ENCODE measurements at places on chromosomes 13 and 19.

- peaks cover 1% of the 10 kb centered on the region for H3K27me3 ChIP-seq
- peak overlapping the region; percentile 87 for H3K4me3 ChIP-seq
- no peak for DNase-seq
- H3K4me1 ChIP-seq = peaks cover 8% of the 10 kb centered on the region
These were observed 667 bp downstream of the ZNF878 start for GRCh38 chr19:12052091-12052496.

DNA sequence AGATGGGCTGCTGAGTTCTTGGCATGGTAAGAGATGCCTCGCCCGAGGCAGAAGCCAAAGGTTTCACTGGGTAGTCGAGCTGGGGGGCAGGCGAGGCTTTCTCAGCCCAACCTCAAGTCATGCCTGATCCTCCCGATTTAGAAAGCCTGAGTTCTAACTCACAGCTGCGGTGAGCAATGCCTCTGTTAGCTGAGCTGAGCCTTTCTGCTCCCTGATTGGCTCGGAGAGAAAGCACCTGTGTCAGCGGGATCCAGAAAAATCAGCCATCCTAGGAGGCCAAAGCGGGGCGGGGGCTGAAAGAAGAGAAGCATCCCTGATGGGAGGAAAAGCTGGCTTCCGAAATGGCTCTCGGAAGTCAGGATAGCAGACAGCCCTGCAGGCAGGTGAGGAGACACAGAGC is 44.7 kb downstream of the CACNA1A start:
- no peaks in the 10 kb centered on the region for H3K4me1 ChIP-seq

DNA sequence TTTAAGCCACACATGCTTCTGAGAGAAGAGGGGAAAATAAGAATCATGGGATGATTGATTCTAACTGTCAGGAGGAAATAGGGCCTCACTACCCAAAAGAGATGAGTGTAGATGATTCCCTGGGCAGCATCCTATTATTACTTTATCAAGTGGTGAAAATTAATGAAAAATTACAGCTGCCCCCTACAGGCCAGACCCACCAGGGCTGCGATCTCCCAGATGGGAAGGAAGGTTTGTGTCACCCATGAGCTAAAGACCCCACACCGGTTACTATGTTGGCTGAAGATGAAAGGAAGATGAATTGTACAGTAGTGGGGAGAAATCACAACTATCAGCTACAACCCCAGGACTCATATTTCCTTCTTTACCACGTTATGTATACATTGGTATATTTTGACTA is 49.5 kb downstream of the RFC3 start:
- peaks cover 8% of the 10 kb centered on the region for H3K4me1 ChIP-seq
- H3K27ac ChIP-seq = no peak overlapping the region
- peaks cover 7% of the 10 kb centered on the region for H3K36me3 ChIP-seq
- H3K4me3 ChIP-seq = no peak overlapping the region

- H3K4me1 ChIP-seq = peaks cover 14% of the 10 kb centered on the region
- peak overlapping the region; percentile 39 for H3K27ac ChIP-seq
- H3K36me3 ChIP-seq = peaks cover 13% of the 10 kb centered on the region
These were observed 6.6 kb downstream of the ZBTB7A start for GRCh38 chr19:4059891-4060620.

DNA sequence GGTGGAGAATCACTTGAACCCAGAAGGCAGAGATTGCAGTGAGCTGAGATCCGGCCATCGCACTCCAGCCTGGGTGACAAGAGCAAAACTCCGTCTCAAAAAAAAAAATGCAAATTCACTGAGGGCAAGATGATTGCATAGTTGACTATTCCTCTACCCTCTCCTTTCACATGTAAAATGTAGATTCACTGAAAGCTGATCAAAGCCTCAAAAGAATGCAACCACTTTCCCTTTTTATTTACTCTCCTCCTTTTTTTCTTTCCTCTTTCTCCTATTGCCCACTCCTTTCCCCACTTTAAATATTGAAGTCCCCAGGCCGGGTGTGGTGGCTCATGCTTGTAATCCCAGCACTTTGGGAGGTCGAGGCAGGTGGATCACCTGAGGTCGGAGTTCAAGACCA is 6.3 kb downstream of the TEX101 start:
- H3K27ac ChIP-seq = no peak overlapping the region
- H3K4me1 ChIP-seq = no peaks in the 10 kb centered on the region
- H3K27me3 ChIP-seq = no peaks in the 10 kb centered on the region

DNA sequence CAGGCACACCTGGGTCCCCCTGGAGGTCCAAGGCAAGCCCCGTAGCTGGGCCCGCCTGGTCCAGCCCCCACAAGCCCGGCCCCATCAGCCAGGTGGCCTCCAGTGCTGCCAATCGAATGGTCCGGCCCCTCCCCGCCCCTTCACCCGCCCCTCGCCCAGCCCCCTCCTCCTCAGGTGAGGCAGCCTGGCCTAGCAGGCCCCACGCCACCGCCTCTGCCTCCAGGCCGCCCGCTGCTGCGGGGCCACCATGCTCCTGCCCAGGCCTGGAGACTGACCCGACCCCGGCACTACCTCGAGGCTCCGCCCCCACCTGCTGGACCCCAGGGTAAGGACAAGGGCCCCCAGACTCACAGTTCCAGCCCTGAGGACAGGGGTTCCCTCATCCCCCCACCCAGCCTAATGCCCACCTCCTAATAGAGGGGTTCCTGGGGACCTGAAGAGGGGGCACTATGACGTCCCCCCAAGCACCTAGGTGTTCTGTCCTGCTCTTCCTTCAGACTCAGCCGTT is at the start of gene HPN:
TSS of gene HPN (plus strand) at position 174 of the 508 bp plus-strand sequence. CDS start 786 bp downstream, outside the sequence.
- peak within 1 kb of the TSS; percentile 53 for H3K4me3 ChIP-seq
- no peak within 1 kb of the TSS for H3K27ac ChIP-seq
- no peak for DNase-seq
- no peaks in the 10 kb centered on the region for H3K36me3 ChIP-seq
- H3K27me3 ChIP-seq = no peaks in the 10 kb centered on the region

DNA sequence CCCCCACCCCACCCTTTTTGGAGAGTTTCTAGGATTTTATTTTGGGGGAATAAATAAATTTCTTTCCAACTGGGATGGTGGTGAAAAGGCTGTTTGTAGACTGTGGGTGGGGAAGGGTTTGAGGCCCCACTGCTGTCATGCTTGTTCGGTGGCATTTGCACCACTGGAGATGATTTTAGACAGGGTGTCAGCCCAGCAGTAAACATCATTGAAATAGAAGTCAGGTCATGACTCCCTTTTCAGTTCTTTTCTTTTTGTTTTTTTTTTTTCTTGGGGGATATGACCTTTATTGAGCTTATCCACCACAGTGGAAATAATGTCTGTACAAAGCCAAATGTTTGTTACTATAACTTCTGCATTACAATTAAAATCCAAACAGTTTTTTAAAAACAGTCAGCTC is 14.1 kb downstream of the UBAC2 start:
- H3K27me3 ChIP-seq = no peaks in the 10 kb centered on the region
- peaks cover 9% of the 10 kb centered on the region for H3K4me1 ChIP-seq
- H3K36me3 ChIP-seq = peaks cover 7% of the 10 kb centered on the region
- no peak overlapping the region for H3K27ac ChIP-seq
- DNase-seq = no peak
- no peak overlapping the region for H3K4me3 ChIP-seq

DNA sequence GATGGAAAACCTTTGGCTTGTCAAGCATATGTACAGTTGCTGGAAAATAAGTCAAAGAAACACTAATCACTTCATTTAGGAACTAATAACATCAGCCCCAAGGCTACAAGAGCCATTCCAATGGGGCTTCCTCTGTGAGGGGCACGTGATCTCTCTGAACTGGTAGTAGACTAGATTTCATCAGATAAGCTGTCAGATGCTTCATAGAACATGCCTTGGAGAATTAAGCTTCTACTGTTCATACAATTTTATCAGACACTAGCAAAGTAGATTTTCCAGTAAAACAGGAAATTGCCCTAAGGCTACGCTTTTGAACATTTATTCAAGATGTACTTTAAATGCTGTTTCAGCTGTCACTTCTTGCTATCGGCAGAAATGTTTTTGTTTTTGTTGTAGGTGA is 107.8 kb downstream of the EDNRB start:
- peaks cover 8% of the 10 kb centered on the region for H3K27me3 ChIP-seq
- H3K4me3 ChIP-seq = no peak overlapping the region
- peaks cover 38% of the 10 kb centered on the region for H3K4me1 ChIP-seq
- no peaks in the 10 kb centered on the region for H3K36me3 ChIP-seq

DNA sequence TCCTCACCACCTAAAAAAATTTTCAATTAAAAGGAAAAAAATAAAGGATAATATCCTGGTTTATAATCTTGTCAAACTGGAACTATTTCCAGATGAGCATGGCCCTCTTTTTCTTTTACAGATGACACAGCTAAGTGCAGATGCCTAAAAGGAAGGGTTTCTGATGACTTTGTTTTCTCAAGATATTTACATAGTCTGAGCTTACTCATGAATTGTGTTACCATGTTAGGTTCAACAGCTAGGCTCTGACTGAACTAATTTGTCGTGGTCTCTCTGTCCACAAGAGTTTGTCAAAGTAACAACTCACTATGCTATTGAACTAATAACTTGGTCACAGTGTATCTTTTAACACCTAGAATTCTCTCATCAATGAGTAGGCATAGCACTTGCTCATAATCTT is 780.8 kb downstream of the GPC5 start:
- no peak overlapping the region for H3K27ac ChIP-seq
- DNase-seq = no peak
- H3K4me1 ChIP-seq = peaks cover 31% of the 10 kb centered on the region
- H3K27me3 ChIP-seq = no peaks in the 10 kb centered on the region
- H3K36me3 ChIP-seq = no peaks in the 10 kb centered on the region
- no peak overlapping the region for H3K4me3 ChIP-seq

- H3K27me3 ChIP-seq = peaks cover 32% of the 10 kb centered on the region
- H3K4me1 ChIP-seq = peaks cover 12% of the 10 kb centered on the region
- no peak overlapping the region for H3K4me3 ChIP-seq
- no peaks in the 10 kb centered on the region for H3K36me3 ChIP-seq
- DNase-seq = no peak
These were observed 16.4 kb upstream of the DPP9 start for GRCh38 chr19:4740092-4740491.

- H3K4me3 ChIP-seq = peak overlapping the region; percentile 84
- H3K27me3 ChIP-seq = peaks cover 25% of the 10 kb centered on the region
- no peaks in the 10 kb centered on the region for H3K36me3 ChIP-seq
- H3K4me1 ChIP-seq = peaks cover 18% of the 10 kb centered on the region
These were observed 1.0 kb downstream of the EPOR start for GRCh38 chr19:11382898-11383705.

DNA sequence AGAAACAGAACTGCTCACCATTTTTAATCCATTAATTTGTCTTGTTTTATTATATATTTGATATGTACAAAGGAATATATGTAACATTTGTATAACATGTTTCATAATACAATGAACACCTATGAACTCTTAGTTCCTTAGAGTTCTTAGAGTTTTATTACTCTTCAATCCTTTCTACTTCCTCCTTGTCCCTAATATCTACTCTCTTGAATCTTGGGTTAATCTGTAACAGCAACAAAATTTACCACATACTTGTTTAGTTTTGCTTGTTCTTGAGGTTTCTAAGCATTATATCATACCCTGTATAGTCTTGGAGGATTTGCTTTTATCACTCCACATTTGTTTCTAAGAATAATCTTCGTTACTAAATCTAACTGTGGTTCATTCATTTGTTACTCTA is 151.4 kb downstream of the PDS5B start:
- H3K4me1 ChIP-seq = peaks cover 34% of the 10 kb centered on the region
- H3K27me3 ChIP-seq = no peaks in the 10 kb centered on the region
- H3K36me3 ChIP-seq = peaks cover 16% of the 10 kb centered on the region
- DNase-seq = no peak
